ENCODE measurements at places on chromosomes 3 and 15. TPM values are rescaled to one million over a fixed set of nuclear protein-coding genes. Genes with fewer than 3 reads are reported as not detected.

GRCh38 chr3:152319831-152320617 is 51.3 kb downstream of the MBNL1 start:
- no peak for DNase-seq

TM6SF1 gene
- total RNA-seq = 20.4 TPM

TRAIP gene
- 19.3 TPM for total RNA-seq

- DNase-seq = no peak
These were observed 5.7 kb downstream of the XIRP1 start for GRCh38 chr3:39186692-39187151.

- DNase-seq = no peak
These were observed 26.2 kb downstream of the RARB start for GRCh38 chr3:25454005-25454927.

DNA sequence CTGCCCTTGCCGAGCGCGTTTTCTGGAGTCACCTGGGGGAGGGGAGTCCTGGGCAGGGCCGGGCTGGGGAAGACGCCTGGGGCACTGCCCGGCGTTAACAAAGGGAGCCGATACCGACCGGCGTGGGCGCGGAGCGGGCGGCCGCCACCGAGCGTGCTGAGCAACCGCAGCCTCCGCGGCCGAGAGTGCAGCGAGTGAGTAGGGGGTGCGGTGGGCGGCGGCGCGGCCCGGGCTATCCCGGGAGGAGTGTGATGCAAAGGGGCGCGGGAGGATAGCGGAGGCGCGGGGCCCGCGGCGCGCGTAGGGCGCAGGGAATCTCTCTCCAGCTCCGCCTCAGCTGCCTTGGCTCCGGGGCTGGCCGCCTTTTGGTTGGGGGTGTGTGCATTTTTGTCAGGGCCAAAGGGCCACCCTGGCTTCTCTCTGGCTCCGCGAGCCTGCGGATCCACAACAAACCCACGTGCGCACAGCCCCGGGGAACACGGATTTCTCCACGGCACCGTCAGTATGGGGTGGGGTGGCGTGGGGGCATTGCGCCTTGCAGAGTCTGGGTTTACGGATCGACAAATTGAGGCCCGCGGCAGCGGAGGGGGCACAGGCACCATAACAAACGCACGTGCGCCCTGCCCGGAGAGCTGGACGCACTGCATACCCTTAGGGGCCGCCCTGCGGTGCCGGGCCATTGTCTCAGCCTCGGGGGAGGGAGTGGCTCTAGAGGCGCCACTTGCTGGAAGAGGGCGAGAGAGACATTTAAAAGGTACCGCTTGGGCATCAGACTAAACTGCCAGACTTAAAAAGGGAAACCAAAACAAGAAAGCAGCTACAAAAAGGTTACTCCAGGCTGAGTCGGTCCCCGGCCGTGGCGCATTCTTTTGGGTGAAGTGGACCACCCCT is 560 bp downstream of the ST6GAL1 start:
- peak; percentile 77 for DNase-seq

- DNase-seq = no peak
These were observed 243.3 kb downstream of the FAM43A start for GRCh38 chr3:194928831-194929577.

DNA sequence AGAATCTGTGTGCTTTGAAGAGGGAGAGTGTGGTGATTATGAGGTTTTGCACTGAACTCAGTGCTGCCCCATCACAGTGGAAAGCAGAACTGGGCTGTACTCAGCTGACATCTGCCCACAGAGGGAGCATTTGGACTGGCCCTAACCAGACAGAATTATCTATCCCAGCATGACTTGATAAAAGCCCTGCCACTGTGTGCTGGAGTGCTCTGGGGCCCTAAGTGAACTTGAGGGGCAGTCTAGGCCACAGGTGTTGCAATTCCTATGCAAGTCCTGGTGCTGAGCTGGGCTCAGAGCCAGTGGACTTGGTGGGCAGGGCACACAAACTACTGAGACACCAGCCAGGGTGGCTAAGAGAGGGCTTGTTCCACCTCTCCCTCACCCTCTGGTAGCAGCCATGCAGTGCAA is 269.2 kb upstream of the CTNNB1 start:
- DNase-seq = no peak

CADPS gene
- total RNA-seq = not detected

DNA sequence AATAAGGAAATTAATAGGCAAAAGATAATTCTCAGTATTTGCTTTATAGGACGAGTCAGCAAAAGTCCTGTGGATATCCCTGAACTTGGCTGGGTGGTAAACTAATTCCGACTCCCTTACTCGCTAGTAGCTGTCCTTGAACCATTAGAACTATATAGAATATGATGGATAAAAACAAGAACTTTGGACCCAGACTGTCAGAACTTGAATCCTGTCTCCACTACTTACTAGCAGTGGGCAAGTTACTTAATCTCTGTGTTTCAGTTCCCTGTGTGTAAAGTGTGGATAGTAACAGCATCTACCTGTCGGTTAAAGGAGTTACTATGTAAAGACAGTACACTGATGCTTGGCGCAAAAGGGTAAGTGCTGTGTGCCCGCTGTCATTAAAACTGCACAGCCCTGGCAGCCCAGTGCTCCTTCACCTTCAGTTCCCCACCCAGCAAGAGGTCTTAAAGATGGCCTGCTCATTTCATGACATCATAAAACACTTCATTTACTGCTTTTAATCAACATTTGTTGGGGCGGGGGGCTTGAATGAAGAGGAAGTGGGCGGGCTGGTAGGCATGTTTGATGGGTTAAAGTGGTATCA is 7.3 kb downstream of the TPM1 start:
- DNase-seq = no peak

HIGD2B gene
- 0.20 TPM for total RNA-seq

ASB14 gene
- not detected for total RNA-seq

CADM2 gene
- total RNA-seq = not detected

GRCh38 chr15:62845241-62846126 is 197.1 kb upstream of the TPM1 start:
- DNase-seq = no peak

AGTR1 gene
- total RNA-seq = not detected

FBXW12 gene
- total RNA-seq = not detected

EFL1 gene
- total RNA-seq = 20.8 TPM

TMF1 gene
- 58.0 TPM for total RNA-seq

DNA sequence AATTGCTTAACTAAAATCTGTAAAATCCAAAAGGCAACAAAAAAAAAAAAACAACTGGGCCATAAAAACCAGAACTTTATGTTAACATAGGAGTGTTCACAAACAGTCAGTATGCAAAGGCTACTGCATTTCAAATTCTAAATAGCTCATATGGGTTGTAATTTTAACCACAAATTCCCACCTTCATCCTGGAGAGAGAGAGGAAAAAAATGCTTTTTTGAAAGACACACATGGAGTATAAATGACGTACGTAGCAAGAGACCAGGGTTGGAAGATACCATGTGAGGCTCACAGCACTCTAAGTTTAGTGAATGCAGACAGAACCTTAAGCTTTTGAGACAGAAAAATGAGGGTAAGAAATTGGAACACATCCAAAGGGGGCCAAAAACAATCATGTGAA is 115.9 kb downstream of the FMN1 start:
- DNase-seq = no peak

GRCh38 chr3:133914839-133915600 is 19.3 kb upstream of the RAB6B start:
- no peak for DNase-seq

DNA sequence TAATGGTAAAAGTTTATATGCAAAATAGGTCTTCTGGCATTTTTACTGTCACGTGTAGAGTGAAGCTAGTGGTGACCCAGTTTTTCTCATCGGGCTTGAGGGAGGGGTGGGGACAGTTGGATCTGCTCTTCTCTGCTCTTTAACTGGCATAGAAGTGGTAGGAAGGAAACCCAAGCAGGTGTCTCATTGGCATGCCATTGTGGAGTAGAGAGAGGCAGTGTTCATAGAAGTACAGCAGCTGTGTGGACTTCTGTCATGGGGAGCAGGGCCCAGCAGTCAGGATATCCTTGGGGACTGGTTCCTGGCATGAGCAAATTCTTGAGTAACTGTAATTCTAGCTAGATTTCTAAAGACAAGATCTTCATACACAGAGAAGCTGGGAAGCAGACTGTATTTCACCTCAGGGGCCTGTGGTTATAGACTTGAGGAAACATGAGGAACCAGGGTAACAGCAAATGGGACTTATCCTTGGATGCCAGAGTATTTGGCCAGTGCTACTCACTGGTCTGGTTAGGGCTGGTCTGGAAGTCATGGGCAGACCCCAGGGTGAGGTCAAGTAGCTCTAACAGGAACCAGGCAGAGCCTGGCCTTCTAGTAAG is 42.9 kb downstream of the CDIN1 start:
- DNase-seq = no peak

RASGRF1 gene
- not detected for total RNA-seq

DNA sequence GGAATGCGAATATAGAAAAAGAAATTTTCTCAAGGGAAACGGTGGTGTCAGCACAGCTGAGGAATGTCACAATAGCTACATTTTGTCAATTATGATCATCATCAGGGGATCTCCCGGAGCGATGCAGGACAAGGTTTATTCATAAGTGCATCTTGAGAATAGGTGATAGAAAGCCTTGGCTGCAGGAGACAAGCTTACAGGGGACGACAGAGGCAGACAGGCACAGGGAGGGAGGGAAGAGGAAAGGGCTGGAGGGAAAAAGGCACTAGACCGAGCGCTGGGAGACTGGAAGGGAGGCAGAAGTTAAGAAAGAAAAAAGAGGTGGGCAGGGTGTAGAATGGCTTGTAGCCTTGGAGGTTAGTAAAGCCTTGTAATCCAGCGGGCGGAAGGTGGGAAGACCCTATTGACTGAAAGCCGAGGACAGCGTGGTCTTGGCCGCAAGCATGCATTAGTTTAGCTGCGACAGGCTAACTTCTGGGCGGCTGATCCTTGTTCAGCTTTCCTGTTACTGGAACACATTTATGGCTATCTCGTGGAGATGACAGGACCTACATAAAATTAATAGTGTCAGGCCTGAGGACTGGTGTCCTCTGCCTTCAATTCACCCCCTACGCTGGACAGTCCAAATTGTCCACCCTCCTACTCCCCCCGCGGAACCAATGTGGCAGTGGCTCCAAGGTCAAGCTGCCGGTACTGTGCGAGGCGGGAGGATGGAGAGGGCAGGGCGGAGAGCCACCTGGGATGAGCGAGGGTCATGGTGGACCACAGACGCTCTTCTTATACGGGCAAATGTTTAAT is 1.4 kb upstream of the NECTIN3 start:
- DNase-seq = no peak

- DNase-seq = no peak
These were observed 867.6 kb downstream of the EPHA3 start for GRCh38 chr3:89974903-89975519.

SST gene
- total RNA-seq = not detected

DNA sequence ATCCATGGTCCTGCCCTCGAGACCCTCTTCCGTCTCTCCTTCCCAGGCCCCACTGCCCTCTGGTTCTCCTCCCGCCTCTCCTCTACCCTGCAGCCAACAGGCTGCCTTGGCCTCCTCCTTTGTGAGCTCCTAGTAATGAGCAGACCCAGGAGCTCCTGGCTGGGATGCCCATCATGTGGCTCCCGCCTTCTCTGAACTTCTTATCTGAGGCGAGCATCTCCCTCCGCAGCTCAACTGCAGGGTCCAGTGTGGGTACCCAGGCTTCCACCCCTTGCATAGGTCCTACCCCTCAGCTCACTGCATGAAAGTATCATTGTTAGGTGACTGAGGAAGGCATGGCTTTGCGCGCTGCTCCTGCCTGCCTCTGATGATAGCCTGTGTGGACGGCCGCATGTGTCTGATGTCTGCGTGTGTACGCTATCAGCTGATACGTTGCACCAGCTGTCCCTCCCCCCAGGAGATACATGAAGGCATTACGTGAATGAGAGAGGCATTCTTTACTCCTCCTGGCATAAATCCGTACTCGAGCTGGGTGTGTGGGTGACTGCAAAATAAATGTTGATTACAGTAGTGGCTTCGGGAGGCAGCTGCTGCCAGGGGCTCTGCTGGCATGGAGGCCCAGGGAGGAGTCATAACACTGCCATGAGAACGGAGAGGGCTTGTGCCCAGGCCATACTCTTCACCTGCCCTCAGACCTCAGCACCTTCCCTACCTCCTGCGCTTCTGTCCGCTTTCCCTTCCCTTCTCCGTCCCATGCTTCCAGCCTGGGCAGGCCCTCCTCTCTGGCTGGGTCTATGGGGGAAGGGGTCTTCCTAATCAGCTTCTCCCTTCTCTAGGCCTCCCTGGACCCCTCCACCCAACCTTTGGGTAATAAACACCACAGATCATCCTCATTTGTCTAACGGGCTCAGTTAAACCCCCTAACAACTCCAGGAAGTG is 48.8 kb downstream of the ZNF710 start:
- DNase-seq = no peak

GRCh38 chr3:10534066-10534465 is 28.7 kb upstream of the ATP2B2 start:
- no peak for DNase-seq

- no peak for DNase-seq
These were observed 2.4 kb upstream of the PSMD2 start for GRCh38 chr3:184296616-184297015.
